ENCODE measurements at places on chromosomes 5 and 9.

DNA sequence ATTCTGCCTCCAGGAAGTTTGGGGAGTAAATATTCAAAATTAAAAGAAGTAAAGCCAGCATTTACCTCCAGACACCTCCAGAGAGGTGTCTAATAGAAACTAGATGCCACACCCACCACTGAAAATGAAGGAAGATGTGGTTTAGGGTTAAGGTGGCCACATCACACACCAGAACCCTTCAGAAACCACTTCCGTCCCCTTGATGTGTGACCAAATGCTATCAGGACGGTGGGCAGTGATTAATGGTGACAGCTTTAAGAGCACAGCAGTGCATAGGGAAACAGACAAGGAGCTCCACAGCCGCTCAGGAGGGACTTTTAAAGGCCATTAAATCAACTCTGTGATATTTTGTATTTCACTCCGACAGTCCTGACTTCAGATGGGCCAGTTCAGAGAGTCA is 295.2 kb downstream of the BRINP1 start:
- DNase-seq: no peak

- DNase-seq: no peak
Measured at GRCh38 chr5:74404574-74405508, 235.7 kb downstream of the ENC1 start.

- DNase-seq: no peak
Measured at GRCh38 chr5:67467110-67467509, 270.5 kb upstream of the CD180 start.

GRCh38 chr5:39224196-39224761 is 4.9 kb upstream of the FYB1 start:
- DNase-seq: peak; percentile 58

GRCh38 chr5:109865637-109866036 is 175.9 kb downstream of the MAN2A1 start:
- no peak for DNase-seq

GRCh38 chr5:171849585-171850323 is 64.1 kb downstream of the SMIM23 start:
- DNase-seq: no peak

All from A549 (cell line).